ENCODE measurements at places on chromosomes 11 and 22.

DNA sequence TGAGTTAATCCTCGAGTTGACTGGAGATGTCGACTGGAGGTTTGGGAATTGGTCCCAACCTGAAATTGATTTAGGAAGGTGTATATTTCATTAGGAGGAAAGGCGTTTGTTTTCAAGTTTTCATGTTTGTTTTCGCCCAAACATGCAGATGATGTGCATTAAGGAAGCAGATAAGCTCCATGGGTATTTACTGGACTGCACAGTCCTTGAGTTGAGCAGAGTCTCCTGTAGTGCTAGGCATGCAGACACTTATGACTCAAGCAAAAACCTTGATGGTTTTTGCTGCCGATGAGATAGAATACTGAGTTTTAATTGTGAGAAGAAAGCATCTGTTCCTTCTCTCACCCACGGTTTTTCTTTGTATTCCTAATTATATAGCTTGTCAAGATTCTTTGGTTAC is 27.9 kb downstream of the CABIN1 start:
- no peak for DNase-seq

DNA sequence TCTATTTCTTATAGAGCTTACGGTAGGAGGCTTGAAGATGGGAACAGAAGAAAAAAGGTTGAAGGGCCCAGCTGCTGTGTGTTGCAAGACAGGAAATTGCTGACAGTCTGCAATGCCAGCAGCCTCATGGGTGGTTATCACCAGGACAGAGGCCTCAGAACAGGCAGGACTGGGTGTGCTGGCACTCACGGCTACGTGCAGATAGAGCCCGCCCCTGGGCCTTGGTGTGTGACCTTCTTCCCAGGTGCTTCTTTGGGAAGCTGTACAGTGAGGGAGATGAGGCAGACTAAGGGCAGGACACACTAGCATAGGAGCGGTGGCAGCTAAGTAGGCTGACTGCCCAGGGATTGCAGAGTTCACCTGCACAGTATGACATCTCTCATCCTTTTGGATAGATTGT is 12.6 kb downstream of the PRAME start:
- no peak for DNase-seq

GRCh38 chr11:11422411-11423128 is 69.5 kb upstream of the CSNK2A3 start:
- DNase-seq: no peak

GRCh38 chr22:36564422-36565158 is 35.6 kb upstream of the EIF3D start:
- DNase-seq: no peak

DNA sequence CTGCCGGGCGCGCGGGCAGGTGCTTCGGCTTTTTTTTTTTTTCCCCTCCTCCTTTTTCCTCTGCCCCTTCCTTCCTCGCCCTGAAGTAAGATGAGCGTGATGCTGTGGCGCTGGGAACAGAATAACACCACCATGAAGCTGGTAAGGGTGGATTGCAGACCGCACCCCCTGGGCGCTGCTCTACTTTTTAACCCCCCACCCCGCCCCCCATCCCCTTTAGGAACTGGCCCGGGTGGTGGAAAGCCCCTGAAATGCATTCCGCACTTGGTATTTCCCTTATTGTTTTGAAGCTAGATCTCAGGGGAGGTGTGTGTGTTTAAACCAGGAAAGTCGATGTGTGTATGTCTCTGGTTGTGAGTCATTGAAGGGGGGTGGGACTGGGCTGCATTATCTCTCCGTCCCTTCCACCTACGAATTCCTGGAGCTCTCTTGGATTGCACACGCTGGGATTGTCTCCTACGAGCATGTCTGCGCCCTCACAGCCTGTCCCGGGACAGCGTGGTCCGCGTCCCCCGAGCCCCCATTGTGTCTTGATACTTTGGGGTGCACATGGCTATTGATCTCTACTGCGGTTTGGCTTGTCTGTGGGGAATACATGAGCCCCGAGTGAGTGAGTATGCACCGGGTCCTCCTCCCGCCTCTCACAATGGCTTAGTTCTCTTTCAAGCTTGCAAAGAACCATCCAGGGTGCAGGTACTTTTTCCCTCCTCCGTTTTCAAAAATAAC is 64.9 kb downstream of the NAV2 start:
- DNase-seq: peak; percentile 19

GRCh38 chr22:38221908-38222796 is 20.4 kb downstream of the MAFF start:
- no peak for DNase-seq
